Keratinocyte (primary cell): ENCODE measurements at places on chromosomes 6 and 20.

GRCh38 chr6:162178266-162178665 lies 549.3 kb downstream of the PRKN start:
- DNase-seq, result no peak
- no peak overlapping the region for H3K27ac ChIP-seq
- H3K4me1 ChIP-seq, result peaks cover 7% of the 10 kb centered on the region

GRCh38 chr6:16546861-16547260 lies 214.4 kb downstream of the ATXN1 start:
- H3K27me3 ChIP-seq, result no peaks in the 10 kb centered on the region
- no peak overlapping the region for H3K27ac ChIP-seq
- no peaks in the 10 kb centered on the region for H3K36me3 ChIP-seq
- no peak for DNase-seq

DNA sequence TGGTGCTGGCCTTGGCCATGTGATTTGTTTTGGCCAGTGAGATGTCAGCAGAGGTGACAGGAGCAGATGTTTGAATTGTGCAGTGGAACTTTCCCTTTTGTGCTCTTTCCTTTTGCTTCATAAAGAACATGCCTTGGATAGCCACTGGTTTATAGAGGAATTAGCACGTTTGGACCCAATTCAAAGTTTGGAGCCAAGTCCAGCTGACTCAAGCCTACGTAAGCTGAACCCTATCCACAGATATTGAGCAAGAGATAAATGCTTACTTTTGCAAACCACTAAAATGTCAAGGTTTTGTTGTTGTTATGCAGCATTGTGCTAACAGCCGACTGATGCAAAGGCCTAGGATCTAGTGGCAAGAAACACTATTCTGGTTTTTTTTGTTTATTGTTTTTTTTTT lies 230.9 kb upstream of the CITED2 start:
- no peaks in the 10 kb centered on the region for H3K36me3 ChIP-seq
- H3K4me1 ChIP-seq, result no peaks in the 10 kb centered on the region
- H3K27me3 ChIP-seq, result no peaks in the 10 kb centered on the region

GRCh38 chr6:68859233-68859632 lies 224.2 kb downstream of the ADGRB3 start:
- DNase-seq, result no peak
- no peaks in the 10 kb centered on the region for H3K36me3 ChIP-seq
- H3K27ac ChIP-seq, result no peak overlapping the region
